ENCODE measurements at places on chromosomes 5 and 9.

DNA sequence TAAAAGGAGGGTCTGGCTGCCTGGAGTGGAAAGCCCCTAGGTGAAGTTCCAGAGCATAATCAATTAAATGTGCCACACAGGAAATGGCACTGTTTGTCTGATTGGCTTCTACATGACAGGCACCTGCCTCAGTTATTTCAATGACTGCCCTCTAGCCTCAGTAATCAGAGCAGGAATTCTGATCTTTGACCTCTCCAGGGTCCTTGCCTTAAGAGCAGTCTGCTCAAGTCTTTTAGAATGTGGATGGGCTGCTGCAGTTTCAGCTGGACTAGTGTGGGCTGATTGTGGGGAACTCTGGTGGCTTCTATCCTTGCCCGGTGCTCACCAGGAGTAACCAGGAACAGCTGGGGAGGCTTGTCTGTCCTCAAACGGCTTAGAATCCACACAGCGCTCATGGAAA is 98.9 kb downstream of the LIX1 start:
- no peak for DNase-seq
- H3K27me3 ChIP-seq: no peaks in the 10 kb centered on the region
- H3K4me3 ChIP-seq: no peak overlapping the region
- H3K27ac ChIP-seq: peak overlapping the region; percentile 41

- H3K36me3 ChIP-seq: peaks cover 6% of the 10 kb centered on the region
- H3K4me1 ChIP-seq: peaks cover 3% of the 10 kb centered on the region
- no peak for DNase-seq
- no peak overlapping the region for H3K27ac ChIP-seq
- H3K27me3 ChIP-seq: peaks cover 3% of the 10 kb centered on the region
- H3K4me3 ChIP-seq: no peak overlapping the region
These were observed 79.4 kb downstream of the SLC1A3 start for GRCh38 chr5:36685631-36686288.

- H3K27ac ChIP-seq: no peak overlapping the region
- H3K27me3 ChIP-seq: no peaks in the 10 kb centered on the region
- H3K36me3 ChIP-seq: peaks cover 68% of the 10 kb centered on the region
- no peak overlapping the region for H3K4me3 ChIP-seq
- no peak for DNase-seq
- peaks cover 8% of the 10 kb centered on the region for H3K4me1 ChIP-seq
These were observed 38.3 kb downstream of the BICD2 start for GRCh38 chr9:92726348-92726747.

DNA sequence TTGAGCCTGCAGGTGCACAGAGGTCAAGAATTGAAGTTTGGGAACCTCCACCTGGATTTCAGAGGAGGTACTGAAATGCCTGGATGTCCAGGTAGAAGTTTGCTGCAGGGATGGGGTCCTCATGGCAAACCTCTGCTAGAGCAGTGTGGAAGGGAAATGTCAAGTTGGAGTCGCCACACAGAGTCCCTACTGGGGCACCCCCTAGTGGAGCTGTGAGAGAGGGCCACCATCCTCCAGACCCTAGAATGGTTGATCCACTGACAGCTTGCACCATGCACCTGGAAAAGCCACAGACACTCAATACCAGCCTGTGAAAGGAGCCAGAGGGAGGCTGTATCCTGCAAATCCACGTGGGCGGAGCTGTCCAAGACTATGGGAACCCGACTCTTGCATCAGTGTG is 78.0 kb downstream of the GABRA1 start:
- no peaks in the 10 kb centered on the region for H3K27me3 ChIP-seq
- no peaks in the 10 kb centered on the region for H3K4me1 ChIP-seq
- no peak overlapping the region for H3K4me3 ChIP-seq

- H3K27ac ChIP-seq: no peak overlapping the region
- H3K27me3 ChIP-seq: no peaks in the 10 kb centered on the region
- no peaks in the 10 kb centered on the region for H3K4me1 ChIP-seq
- no peaks in the 10 kb centered on the region for H3K36me3 ChIP-seq
- H3K4me3 ChIP-seq: no peak overlapping the region
These were observed 523.0 kb downstream of the MTRR start for GRCh38 chr5:8391911-8392310.

- H3K4me1 ChIP-seq: peaks cover 2% of the 10 kb centered on the region
- H3K27me3 ChIP-seq: no peaks in the 10 kb centered on the region
- H3K36me3 ChIP-seq: no peaks in the 10 kb centered on the region
- no peak for DNase-seq
- H3K4me3 ChIP-seq: no peak overlapping the region
These were observed 11.4 kb downstream of the TMEM245 start for GRCh38 chr9:109108318-109108717.

GRCh38 chr5:149628221-149628620 is 46.9 kb downstream of the ARHGEF37 start:
- no peak overlapping the region for H3K4me3 ChIP-seq
- peaks cover 6% of the 10 kb centered on the region for H3K4me1 ChIP-seq
- no peaks in the 10 kb centered on the region for H3K36me3 ChIP-seq
- H3K27ac ChIP-seq: no peak overlapping the region
- no peaks in the 10 kb centered on the region for H3K27me3 ChIP-seq
- no peak for DNase-seq

- DNase-seq: no peak
- no peaks in the 10 kb centered on the region for H3K27me3 ChIP-seq
- no peaks in the 10 kb centered on the region for H3K36me3 ChIP-seq
- H3K27ac ChIP-seq: no peak overlapping the region
- H3K4me3 ChIP-seq: no peak overlapping the region
These were observed 217.6 kb downstream of the NDUFS4 start for GRCh38 chr5:53777864-53778618.

DNA sequence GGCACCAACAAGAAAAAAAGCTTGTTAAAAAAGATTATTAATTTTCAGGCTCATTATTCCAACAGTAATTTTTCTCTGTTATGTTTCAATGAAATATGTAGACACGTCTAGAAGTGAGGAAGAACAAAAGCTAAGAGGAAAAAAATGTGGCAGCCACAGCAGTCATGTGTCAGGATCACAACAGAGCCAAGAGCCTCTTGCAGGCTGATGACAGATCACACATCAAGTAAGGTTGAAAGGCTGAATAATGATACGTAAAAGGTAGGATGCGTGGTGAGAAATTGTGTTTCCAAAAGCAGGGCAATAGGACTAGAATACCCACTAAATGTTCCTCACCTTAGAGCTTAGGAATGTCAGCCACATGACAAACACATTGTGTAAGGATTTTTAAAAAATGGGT is 124.8 kb downstream of the HTR1A start:
- H3K27ac ChIP-seq: no peak overlapping the region
- H3K4me1 ChIP-seq: no peaks in the 10 kb centered on the region
- no peaks in the 10 kb centered on the region for H3K36me3 ChIP-seq
- no peaks in the 10 kb centered on the region for H3K27me3 ChIP-seq
- no peak overlapping the region for H3K4me3 ChIP-seq

GRCh38 chr5:154101184-154101583 is 62.4 kb downstream of the MFAP3 start:
- DNase-seq: no peak
- no peaks in the 10 kb centered on the region for H3K27me3 ChIP-seq
- H3K27ac ChIP-seq: no peak overlapping the region
- H3K36me3 ChIP-seq: no peaks in the 10 kb centered on the region
- H3K4me3 ChIP-seq: no peak overlapping the region

- H3K36me3 ChIP-seq: no peaks in the 10 kb centered on the region
- H3K4me3 ChIP-seq: no peak overlapping the region
- no peaks in the 10 kb centered on the region for H3K4me1 ChIP-seq
- H3K27me3 ChIP-seq: no peaks in the 10 kb centered on the region
These were observed 11.9 kb upstream of the SMC2 start for GRCh38 chr9:104082168-104082567.

GRCh38 chr5:134435560-134435959 is 23.9 kb upstream of the CDKN2AIPNL start:
- H3K4me1 ChIP-seq: peaks cover 8% of the 10 kb centered on the region
- H3K27me3 ChIP-seq: no peaks in the 10 kb centered on the region
- H3K27ac ChIP-seq: no peak overlapping the region

DNA sequence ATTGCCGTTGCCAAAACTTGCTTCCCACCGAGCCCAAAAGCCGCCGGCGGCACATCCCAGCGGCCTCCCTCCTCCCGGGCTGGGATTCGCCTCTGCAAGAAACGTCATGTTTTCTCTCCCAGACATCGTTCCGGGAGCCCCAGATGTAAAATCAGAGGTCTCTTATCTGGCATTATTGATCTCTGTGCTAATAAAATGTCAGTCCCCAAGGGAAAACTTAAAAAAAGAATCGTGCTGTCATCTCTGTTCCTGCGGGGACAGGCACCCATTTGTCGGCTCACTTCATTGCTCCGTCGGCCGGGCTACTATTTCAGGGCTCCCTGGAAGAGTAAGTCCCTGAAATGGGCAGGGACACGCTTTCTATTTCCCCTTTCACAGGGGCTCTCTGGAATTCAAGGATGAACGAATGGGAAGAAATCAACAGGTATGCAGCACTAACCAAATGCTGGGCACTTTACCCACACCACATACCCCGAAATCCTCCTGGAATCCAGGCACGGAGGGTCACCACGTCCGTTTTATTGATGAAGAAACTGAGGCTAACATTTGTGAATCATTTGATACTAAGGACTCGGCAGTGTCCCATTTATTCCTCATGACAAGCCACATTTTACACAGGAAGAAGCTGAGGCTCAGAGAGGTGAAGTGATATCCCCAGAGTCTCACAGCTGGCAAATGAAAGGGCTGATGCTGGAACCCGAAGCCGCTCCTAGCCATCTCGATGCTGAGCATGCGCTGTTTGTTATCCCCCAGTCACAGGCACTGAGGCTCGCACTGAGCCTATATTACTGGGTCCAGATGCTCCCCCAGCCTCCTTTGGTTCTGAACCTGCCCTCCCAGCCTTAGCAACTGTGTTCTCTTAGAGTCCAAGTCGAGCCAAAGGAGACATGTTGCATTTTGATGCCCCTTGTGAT is 35.7 kb upstream of the MSX2 start:
- no peak for DNase-seq
- H3K4me1 ChIP-seq: peaks cover 8% of the 10 kb centered on the region
- H3K27me3 ChIP-seq: peaks cover 19% of the 10 kb centered on the region
- no peaks in the 10 kb centered on the region for H3K36me3 ChIP-seq
- H3K4me3 ChIP-seq: no peak overlapping the region
- H3K27ac ChIP-seq: no peak overlapping the region

- H3K4me3 ChIP-seq: no peak overlapping the region
- H3K27ac ChIP-seq: no peak overlapping the region
- H3K4me1 ChIP-seq: no peaks in the 10 kb centered on the region
These were observed 97.0 kb downstream of the FOXD1 start for GRCh38 chr5:73351593-73351992.

DNA sequence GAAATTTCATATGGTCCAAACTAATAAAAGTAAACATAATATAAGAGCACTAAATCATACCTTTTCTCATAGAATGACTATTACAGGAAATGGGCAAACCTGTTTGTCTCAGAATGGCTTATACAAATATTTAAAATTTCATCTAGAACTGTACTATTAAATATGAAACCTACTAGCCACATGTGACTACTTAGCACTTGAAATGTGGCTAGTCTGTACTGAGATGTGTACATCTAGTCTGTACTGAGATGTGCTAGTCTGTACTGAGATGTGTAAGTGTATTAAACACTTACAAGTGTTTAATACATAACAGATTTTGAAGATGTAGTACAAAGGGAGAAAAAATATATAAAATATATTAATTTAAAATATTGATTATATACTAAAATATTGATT is 22.4 kb downstream of the ABITRAM start:
- H3K4me1 ChIP-seq: no peaks in the 10 kb centered on the region
- no peak overlapping the region for H3K4me3 ChIP-seq
- no peak for DNase-seq
- no peak overlapping the region for H3K27ac ChIP-seq
- H3K36me3 ChIP-seq: peaks cover 41% of the 10 kb centered on the region
- no peaks in the 10 kb centered on the region for H3K27me3 ChIP-seq

DNA sequence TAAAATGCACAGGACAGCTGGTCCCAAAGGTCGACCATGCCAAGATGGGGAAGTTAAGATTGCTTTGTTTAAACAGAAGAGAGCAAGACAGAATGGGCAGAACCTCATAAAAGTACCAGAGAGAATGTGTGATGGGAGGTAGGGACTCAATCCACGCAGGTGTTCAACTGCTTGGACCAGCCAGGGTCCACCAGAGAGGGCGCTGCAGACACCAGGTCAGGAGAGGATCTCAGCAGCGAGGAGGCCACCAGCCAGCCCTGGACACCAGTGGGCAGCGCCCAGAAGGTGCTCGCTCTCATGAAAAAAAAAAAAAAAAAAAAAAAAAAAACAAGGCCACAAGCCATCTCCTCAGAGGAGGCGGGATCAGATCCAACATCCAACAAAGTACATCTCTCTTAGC is 81.8 kb downstream of the SHC3 start:
- H3K4me1 ChIP-seq: no peaks in the 10 kb centered on the region
- no peak overlapping the region for H3K27ac ChIP-seq
- DNase-seq: no peak
- H3K36me3 ChIP-seq: no peaks in the 10 kb centered on the region
- H3K27me3 ChIP-seq: no peaks in the 10 kb centered on the region

DNA sequence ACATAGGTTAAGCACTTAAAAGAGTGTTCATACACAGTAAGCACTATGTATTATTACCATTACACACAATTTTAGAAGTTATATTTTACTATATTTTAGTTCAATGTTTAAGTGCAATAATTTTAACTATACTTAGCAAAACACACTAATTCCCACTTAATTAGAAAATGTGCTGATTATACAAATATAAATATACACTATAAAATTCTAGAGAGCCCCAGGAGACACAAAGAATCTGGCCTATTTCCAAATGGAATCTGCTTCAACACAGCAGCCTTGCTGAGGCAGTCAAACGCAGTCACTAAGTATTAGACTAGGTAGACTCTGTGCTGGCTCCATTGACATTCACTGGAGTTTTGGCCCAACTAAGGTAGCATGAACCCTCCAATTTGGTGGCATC is 160.9 kb downstream of the CETN3 start:
- H3K27ac ChIP-seq: no peak overlapping the region
- no peaks in the 10 kb centered on the region for H3K27me3 ChIP-seq
- no peak overlapping the region for H3K4me3 ChIP-seq
- no peaks in the 10 kb centered on the region for H3K36me3 ChIP-seq
- H3K4me1 ChIP-seq: no peaks in the 10 kb centered on the region

DNA sequence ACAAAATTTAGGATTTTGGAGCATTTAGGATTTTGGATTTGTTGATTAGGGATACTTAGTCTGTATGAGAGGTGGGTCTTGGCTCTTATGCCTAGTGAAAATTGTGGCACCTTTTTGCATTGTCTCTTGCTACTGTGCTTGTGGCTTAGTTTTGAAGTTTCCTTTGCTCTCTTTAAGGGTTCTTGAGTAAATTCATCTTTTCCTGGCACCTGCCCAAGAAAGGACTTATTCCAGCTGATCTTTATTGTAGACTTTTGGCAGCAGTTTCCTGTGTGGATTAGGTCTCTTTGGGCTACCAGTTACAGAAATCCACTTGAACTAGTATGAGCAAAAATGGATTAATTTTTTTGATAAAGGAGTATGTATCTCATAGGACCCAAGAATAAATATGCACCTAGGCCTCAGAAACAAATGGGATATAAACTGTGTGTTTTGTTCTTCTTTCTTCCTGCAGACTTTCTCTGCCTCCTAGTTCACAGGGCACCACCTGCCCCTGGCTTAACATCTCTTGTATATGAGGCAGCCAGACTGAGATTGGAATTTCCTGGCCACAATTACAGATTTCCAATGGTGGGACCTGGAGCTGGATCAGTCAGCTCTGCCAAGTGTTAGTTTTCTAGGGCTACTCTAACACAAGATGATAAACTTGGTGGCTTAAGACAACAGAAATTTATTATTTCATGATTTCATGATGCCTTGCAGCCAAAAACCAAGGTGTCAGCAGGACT is 44.6 kb downstream of the FOCAD start:
- no peaks in the 10 kb centered on the region for H3K27me3 ChIP-seq
- H3K4me3 ChIP-seq: no peak overlapping the region
- peaks cover 4% of the 10 kb centered on the region for H3K36me3 ChIP-seq

- H3K27me3 ChIP-seq: peaks cover 5% of the 10 kb centered on the region
- no peak for DNase-seq
- no peak overlapping the region for H3K4me3 ChIP-seq
- H3K4me1 ChIP-seq: peaks cover 16% of the 10 kb centered on the region
- H3K27ac ChIP-seq: no peak overlapping the region
These were observed 14.6 kb upstream of the RNU6ATAC start for GRCh38 chr9:134178768-134179551.

Data from neuronal stem cell (in vitro differentiated cells).